ENCODE measurements at places on chromosomes 2 and 18.

- no peak for DNase-seq
- no peak overlapping the region for H3K27ac ChIP-seq
- H3K4me3 ChIP-seq = no peak overlapping the region
- H3K36me3 ChIP-seq = no peaks in the 10 kb centered on the region
- H3K27me3 ChIP-seq = no peaks in the 10 kb centered on the region
Measured at GRCh38 chr18:47618758-47619157, 311.7 kb downstream of the SMAD2 start.

DNA sequence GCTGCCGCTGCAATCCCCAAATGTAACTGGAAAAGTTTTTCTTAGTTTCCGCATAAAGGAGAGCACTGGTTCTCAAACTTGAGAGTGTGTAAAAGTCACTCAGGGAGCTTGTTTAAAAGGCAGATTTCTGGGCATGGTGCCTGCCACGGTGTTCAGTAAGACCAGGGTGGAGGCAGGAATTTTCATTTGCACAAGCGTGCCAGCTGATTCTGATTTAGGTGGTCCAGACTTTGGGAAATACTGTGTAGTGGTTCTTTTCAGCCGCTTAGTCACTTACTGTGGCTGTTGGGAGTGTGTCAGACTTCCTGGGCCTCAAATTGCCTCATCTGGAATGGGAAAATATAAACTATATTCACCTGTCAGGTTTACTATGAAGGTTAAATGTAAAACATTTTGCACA is 788 bp downstream of the ARMC9 start:
- no peak for DNase-seq
- H3K27me3 ChIP-seq = no peaks in the 10 kb centered on the region
- H3K4me3 ChIP-seq = peak overlapping the region; percentile 66
- H3K36me3 ChIP-seq = no peaks in the 10 kb centered on the region
- H3K27ac ChIP-seq = peak overlapping the region; percentile 67

GRCh38 chr18:49062832-49063226 is 112.1 kb upstream of the SMAD7 start:
- H3K36me3 ChIP-seq = no peaks in the 10 kb centered on the region
- H3K4me1 ChIP-seq = no peaks in the 10 kb centered on the region
- no peaks in the 10 kb centered on the region for H3K27me3 ChIP-seq
- DNase-seq = no peak

GRCh38 chr18:23570912-23571504 is 15.3 kb downstream of the NPC1 start:
- no peaks in the 10 kb centered on the region for H3K36me3 ChIP-seq
- H3K27me3 ChIP-seq = no peaks in the 10 kb centered on the region
- H3K4me1 ChIP-seq = no peaks in the 10 kb centered on the region
- no peak for DNase-seq
- no peak overlapping the region for H3K27ac ChIP-seq

- no peaks in the 10 kb centered on the region for H3K27me3 ChIP-seq
- H3K36me3 ChIP-seq = no peaks in the 10 kb centered on the region
- no peaks in the 10 kb centered on the region for H3K4me1 ChIP-seq
- DNase-seq = peak; percentile 65
- no peak overlapping the region for H3K4me3 ChIP-seq
- H3K27ac ChIP-seq = no peak overlapping the region
Measured at GRCh38 chr2:105545730-105546627, 147.1 kb upstream of the FHL2 start.

- H3K27me3 ChIP-seq = no peaks in the 10 kb centered on the region
- peaks cover 20% of the 10 kb centered on the region for H3K4me1 ChIP-seq
- DNase-seq = peak; percentile 3
- no peak overlapping the region for H3K27ac ChIP-seq
- H3K4me3 ChIP-seq = no peak overlapping the region
- H3K36me3 ChIP-seq = no peaks in the 10 kb centered on the region
Measured at GRCh38 chr18:48800466-48800865, 150.3 kb downstream of the SMAD7 start.

DNA sequence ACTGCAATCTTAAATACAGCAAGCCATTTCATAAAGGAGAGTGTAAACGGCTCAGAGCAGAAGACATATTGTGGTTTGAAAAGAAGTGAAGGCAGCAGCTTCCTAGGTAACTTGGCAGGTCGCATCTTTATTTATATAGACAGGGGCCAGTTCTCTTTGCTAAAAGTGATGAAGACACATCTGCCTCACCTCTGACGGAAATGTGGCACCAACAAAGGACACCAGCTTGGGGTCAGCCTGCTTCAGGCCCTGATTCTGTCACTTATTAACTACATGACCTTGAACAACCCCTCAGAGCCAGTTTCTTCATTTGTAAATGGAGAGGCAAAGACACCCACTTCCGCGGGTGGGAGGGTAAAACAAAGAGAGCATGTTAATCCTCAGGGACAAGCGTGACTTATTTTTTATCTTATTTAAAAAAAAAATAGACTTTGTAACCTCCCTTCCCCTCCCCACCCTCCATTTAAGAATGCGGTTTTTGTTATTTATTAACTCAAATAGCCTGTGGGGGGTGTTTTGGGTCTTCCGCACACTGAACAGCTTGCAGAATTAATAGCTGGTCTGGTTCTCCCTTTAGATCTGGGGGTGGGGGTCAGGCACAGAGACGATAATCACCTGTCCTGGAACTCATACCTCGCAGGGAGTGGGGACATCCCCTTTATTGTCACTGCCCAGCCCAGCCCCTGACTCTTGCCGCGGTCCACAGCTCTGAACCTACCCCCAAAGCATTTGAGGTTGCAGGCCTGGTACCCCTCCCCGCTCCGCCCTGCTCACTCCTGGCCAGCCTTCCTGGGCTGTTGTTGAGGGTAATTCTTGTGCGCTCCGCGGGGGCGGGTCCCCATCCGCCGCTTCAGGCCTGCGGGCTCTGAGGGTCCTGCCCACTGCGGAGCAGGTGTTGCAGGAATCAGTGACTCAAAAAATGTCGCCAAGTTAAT is 64.2 kb upstream of the TMEM17 start:
- peak overlapping the region; percentile 89 for H3K27ac ChIP-seq
- peaks cover 65% of the 10 kb centered on the region for H3K4me1 ChIP-seq
- no peak overlapping the region for H3K4me3 ChIP-seq
- H3K36me3 ChIP-seq = no peaks in the 10 kb centered on the region
- no peaks in the 10 kb centered on the region for H3K27me3 ChIP-seq

- no peaks in the 10 kb centered on the region for H3K27me3 ChIP-seq
- peak; percentile 51 for DNase-seq
- peaks cover 13% of the 10 kb centered on the region for H3K4me1 ChIP-seq
- H3K27ac ChIP-seq = no peak within 1 kb of the TSS
- H3K36me3 ChIP-seq = no peaks in the 10 kb centered on the region
Measured at GRCh38 chr2:101387151-101387834, at the start of gene CREG2. CREG2 (minus strand) TSS chr2:101387503; CDS start chr2:101387457, 46 bp downstream.

DNA sequence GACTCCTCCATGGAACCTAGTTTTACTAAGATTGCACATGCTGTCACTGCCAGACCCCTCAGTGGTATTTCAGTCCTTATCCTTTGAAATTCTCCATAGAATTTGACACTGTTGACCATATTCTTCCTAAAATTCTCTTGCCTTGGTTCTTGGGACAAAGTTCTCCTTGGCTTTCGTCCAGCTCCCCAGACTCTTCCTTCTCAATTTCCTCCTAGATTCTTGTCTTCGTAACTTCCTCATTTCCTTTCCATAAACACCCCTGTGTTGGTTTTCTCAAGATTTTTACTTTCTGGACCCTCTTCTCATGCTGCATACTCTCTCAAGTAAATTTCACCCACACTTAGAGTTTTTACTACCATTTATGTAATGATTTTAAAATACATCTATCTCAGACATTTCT is 96.6 kb upstream of the TWSG1 start:
- H3K4me3 ChIP-seq = no peak overlapping the region
- no peak overlapping the region for H3K27ac ChIP-seq
- no peaks in the 10 kb centered on the region for H3K4me1 ChIP-seq
- no peaks in the 10 kb centered on the region for H3K36me3 ChIP-seq
- no peak for DNase-seq

- H3K36me3 ChIP-seq = no peaks in the 10 kb centered on the region
- H3K27ac ChIP-seq = no peak overlapping the region
- peaks cover 16% of the 10 kb centered on the region for H3K4me1 ChIP-seq
Measured at GRCh38 chr2:84942166-84942565, 28.8 kb upstream of the KCMF1 start.

DNA sequence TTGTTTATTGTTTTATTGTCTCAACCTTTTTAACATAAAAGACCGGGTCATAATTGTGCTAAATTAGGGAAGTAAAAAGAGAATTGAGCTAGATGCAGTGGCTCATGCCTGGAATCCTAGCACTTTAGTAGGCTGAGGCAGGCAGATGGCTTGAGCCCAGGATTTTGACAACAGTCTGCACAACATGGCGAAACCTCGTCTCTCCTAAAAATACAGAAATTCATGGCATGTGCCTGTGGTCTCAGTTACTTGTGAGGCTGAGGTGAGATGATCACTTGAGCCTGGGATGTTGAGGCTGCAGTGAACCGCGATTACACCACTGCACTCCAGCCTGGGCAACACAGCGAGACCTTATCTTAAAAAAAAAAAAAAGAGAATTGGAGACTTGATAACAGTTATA is 104.2 kb upstream of the TTC27 start:
- H3K4me1 ChIP-seq = no peaks in the 10 kb centered on the region
- H3K27ac ChIP-seq = no peak overlapping the region
- H3K36me3 ChIP-seq = peaks cover 18% of the 10 kb centered on the region
- no peaks in the 10 kb centered on the region for H3K27me3 ChIP-seq

DNA sequence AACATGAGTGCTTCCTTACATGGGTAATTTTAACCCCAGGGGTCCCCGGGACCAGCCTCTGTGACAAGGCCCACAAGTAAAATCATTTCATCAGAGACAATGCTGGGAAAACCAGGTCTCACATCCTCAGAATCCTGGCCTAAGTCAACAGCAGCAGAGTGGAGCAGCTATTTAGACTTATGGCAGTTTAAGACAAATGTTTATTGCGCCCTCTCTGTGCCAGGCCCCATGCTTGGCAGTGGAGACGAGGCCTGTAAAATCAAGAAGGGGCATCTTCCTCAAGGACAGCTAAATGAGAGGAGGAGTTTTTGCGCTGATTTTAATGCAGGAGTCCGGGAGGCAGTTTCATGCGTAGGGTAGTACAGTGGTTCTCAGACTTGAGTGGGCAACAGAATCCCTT is 56.0 kb upstream of the ACAA2 start:
- no peak overlapping the region for H3K27ac ChIP-seq
- H3K27me3 ChIP-seq = no peaks in the 10 kb centered on the region
- no peak overlapping the region for H3K4me3 ChIP-seq
- no peaks in the 10 kb centered on the region for H3K36me3 ChIP-seq
- H3K4me1 ChIP-seq = peaks cover 6% of the 10 kb centered on the region

DNA sequence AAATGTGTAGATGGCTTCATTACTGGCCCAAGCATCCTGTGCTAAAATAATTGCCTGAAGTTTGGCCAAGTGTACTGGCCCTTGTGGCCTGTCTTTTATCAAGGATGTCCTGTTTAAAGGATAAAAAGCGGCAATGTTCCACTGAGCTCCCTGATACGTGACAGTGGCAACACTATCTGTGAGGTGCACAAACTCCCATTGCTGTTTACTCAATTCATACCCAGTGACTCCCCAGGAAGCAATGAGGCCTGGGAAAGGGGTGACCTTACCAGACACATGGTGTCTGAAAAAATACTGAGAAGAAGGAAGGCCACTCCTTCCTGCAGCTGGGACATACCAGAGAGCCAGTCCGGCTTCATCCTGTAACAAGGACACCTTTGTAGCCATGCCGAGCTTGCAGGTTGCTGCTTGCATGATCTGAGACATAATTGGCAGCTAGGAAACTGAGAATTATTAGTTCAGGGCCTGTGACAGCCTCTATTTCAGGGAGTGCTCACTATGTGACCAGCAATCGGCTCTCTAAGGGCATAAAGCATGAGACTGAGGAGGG is 198.5 kb upstream of the LRATD1 start:
- H3K36me3 ChIP-seq = no peaks in the 10 kb centered on the region
- no peak overlapping the region for H3K4me3 ChIP-seq
- no peaks in the 10 kb centered on the region for H3K27me3 ChIP-seq

GRCh38 chr2:237016121-237016915 is 69.4 kb upstream of the COPS8 start:
- peaks cover 19% of the 10 kb centered on the region for H3K4me1 ChIP-seq
- H3K27ac ChIP-seq = no peak overlapping the region
- no peak for DNase-seq
- no peaks in the 10 kb centered on the region for H3K27me3 ChIP-seq

DNA sequence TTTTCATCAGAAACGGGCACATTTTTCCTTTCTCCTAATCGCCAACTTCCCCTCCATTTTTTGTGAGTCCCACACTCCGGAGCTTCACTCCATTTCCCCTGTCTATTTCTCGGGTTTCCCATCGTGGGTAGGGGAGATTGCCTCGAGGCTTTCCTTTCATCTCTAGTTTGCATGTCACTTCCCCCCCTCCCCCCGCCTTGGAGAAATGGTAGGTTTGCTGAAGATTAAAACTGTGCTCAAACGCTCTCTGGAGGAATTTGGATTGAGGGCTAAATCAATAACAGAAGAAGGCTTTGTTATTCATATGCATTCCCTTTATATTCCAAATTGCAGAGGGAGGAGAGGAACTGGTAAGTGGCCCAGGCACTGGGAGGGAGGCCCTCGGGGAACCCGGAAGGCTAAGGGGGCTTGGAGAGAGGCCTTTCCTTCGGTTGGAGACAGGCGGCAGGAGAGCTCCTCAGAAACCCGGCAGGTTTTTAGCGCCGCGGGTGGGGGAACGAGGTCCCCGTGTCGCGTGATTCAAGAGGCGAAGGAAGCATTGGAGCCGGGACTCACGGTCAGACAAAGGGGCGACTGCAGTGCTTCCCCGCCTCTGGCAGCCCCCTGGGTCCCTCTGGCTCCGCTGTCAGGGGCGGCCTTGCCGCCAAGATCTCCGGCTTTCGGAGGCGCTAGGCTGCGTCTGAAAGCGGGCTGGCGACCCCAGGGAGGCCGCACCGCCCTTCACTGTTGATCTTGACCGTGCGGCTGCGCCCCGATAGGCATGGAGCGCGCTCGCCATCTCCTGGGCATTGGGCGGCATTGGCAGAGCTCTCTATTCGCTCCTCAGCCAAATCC is 2.4 kb upstream of the HOXD12 start:
- peaks cover 38% of the 10 kb centered on the region for H3K4me1 ChIP-seq
- H3K36me3 ChIP-seq = no peaks in the 10 kb centered on the region

- H3K4me1 ChIP-seq = no peaks in the 10 kb centered on the region
- H3K36me3 ChIP-seq = no peaks in the 10 kb centered on the region
- no peak overlapping the region for H3K4me3 ChIP-seq
- H3K27ac ChIP-seq = no peak overlapping the region
- no peaks in the 10 kb centered on the region for H3K27me3 ChIP-seq
Measured at GRCh38 chr18:72075040-72075439, 469.1 kb downstream of the CBLN2 start.

DNA sequence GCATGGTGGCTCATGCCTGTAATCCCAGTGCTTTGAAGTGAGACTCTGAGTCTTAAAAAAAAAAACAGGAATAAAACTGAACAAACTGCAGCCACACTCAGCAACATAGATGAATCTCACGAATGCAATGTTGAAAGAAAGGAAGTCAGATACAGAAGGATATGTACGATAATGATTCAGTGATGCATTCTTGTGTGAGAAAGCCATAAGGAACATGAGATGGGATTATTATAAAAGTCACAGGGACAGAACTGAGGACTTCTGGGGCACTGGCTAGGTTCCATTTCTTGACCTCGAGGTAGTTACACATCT is 56.9 kb upstream of the SMAD2 start:
- DNase-seq = no peak
- H3K4me1 ChIP-seq = no peaks in the 10 kb centered on the region
- H3K27ac ChIP-seq = no peak overlapping the region
- no peak overlapping the region for H3K4me3 ChIP-seq

- H3K4me3 ChIP-seq = no peak overlapping the region
- no peak overlapping the region for H3K27ac ChIP-seq
- no peak for DNase-seq
- H3K36me3 ChIP-seq = no peaks in the 10 kb centered on the region
Measured at GRCh38 chr18:23645568-23646175, 17.0 kb downstream of the ANKRD29 start.

- no peak overlapping the region for H3K4me3 ChIP-seq
- no peaks in the 10 kb centered on the region for H3K27me3 ChIP-seq
- no peak overlapping the region for H3K27ac ChIP-seq
- H3K36me3 ChIP-seq = no peaks in the 10 kb centered on the region
- H3K4me1 ChIP-seq = no peaks in the 10 kb centered on the region
Measured at GRCh38 chr2:146135245-146135644, 1615.3 kb upstream of the ZEB2 start.
